ENCODE measurements at places on chromosomes 7 and 10.

GRCh38 chr7:45196374-45196773 lies 38.8 kb downstream of the RAMP3 start:
- H3K36me3 ChIP-seq, result no peaks in the 10 kb centered on the region
- H3K27ac ChIP-seq, result no peak overlapping the region
- DNase-seq, result no peak
- H3K27me3 ChIP-seq, result no peaks in the 10 kb centered on the region
- H3K4me3 ChIP-seq, result no peak overlapping the region
- H3K4me1 ChIP-seq, result no peaks in the 10 kb centered on the region

DNA sequence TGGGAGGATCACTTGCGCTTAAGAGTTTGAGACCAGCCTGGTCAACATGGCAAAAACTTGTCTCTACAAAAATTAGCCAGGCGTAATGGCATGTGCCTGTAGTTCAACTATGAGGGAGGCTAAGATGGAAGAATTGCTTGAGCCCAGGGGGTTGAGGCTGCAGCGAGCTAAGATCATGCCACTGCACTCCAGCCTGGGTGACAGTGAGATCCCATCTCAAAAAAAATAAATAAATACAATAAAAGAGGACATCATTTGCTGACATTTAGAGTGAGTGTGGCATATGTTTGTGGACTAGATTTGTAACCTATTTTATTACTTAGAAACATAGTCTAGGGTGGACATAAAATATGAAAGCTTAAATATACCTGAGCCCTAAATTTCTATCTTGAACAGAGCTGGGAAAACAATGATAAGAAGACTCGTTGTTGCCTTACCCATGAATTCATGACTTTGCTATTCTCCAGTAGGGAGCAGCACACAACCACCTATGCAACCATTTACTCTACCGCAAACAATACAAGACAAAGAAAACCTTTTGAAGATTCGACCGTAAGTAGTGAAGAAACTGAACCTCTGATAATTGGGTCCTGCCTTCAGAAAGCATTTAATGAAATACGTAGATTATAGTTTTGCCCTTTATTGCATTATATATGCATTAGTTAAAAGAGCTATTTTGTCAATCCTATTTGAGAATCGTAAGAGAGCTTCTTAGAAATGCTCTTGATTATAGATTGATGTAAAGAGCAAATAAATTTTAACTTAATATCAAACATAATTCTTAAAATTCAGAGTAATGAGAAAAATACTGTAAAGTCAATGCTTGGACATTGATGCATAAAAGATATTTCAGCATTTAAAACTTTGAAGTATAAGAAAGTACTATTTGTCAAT lies 83.5 kb downstream of the GNAT3 start:
- H3K27ac ChIP-seq, result no peak overlapping the region
- H3K36me3 ChIP-seq, result no peaks in the 10 kb centered on the region
- H3K27me3 ChIP-seq, result no peaks in the 10 kb centered on the region
- peak; percentile 84 for DNase-seq
- no peaks in the 10 kb centered on the region for H3K4me1 ChIP-seq

GRCh38 chr7:29296421-29296820 lies 101.8 kb downstream of the CHN2 start:
- no peaks in the 10 kb centered on the region for H3K36me3 ChIP-seq
- DNase-seq, result peak; percentile 78
- H3K4me3 ChIP-seq, result peak overlapping the region; percentile 7
- H3K27ac ChIP-seq, result peak overlapping the region; percentile 76
- H3K27me3 ChIP-seq, result no peaks in the 10 kb centered on the region

- no peaks in the 10 kb centered on the region for H3K27me3 ChIP-seq
- H3K4me3 ChIP-seq, result no peak overlapping the region
- no peaks in the 10 kb centered on the region for H3K36me3 ChIP-seq
Measured at GRCh38 chr7:121084748-121085336, 96.3 kb downstream of the CPED1 start.

GRCh38 chr10:89078724-89079672 lies 88.4 kb downstream of the FAS start:
- H3K36me3 ChIP-seq, result no peaks in the 10 kb centered on the region
- no peak overlapping the region for H3K4me3 ChIP-seq
- H3K27me3 ChIP-seq, result no peaks in the 10 kb centered on the region
- no peak overlapping the region for H3K27ac ChIP-seq
- DNase-seq, result no peak

- H3K36me3 ChIP-seq, result no peaks in the 10 kb centered on the region
- no peaks in the 10 kb centered on the region for H3K4me1 ChIP-seq
- no peak for DNase-seq
- H3K27ac ChIP-seq, result no peak overlapping the region
- H3K4me3 ChIP-seq, result no peak overlapping the region
- no peaks in the 10 kb centered on the region for H3K27me3 ChIP-seq
Measured at GRCh38 chr7:15424468-15424867, 137.3 kb downstream of the AGMO start.

DNA sequence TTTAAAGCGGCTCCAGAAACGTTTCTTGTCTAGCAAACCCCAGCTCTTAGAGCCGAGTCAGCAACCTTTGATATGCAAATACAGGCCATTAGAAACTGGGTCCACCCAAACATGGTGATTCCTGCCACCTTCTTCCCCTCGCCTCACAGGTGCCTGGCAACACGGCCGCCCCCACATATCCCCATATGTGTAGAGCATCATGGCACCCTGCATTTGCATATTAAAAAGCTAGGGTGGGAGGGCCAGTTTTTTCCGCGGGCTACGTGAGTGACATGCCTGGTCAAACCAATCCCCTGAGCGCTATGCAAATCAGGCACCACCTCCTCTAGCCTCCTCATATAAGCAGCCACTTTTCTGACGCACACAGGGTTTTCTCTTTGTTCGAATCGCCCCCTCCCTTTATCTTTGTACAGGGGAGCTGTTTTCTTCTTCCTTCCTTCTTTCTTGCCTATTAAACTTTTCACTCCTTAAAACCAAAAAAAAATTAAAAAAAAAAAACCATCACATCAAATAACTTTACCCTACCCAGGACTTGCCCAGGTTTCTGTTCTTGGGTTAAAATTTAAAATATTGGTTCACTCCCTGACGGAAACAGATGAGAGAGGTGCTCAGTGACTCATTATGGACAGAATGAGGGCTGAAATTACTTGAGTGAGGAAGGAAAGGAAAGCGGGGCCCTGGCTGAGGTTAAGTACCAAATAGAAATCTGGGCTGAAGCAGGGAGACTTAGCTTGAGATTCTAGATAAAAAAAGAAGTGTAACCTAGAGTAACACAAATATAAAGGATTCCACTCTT lies 59.8 kb downstream of the COA1 start:
- H3K36me3 ChIP-seq, result no peaks in the 10 kb centered on the region
- no peaks in the 10 kb centered on the region for H3K27me3 ChIP-seq
- peak overlapping the region; percentile 92 for H3K27ac ChIP-seq
- H3K4me3 ChIP-seq, result peak overlapping the region; percentile 37

DNA sequence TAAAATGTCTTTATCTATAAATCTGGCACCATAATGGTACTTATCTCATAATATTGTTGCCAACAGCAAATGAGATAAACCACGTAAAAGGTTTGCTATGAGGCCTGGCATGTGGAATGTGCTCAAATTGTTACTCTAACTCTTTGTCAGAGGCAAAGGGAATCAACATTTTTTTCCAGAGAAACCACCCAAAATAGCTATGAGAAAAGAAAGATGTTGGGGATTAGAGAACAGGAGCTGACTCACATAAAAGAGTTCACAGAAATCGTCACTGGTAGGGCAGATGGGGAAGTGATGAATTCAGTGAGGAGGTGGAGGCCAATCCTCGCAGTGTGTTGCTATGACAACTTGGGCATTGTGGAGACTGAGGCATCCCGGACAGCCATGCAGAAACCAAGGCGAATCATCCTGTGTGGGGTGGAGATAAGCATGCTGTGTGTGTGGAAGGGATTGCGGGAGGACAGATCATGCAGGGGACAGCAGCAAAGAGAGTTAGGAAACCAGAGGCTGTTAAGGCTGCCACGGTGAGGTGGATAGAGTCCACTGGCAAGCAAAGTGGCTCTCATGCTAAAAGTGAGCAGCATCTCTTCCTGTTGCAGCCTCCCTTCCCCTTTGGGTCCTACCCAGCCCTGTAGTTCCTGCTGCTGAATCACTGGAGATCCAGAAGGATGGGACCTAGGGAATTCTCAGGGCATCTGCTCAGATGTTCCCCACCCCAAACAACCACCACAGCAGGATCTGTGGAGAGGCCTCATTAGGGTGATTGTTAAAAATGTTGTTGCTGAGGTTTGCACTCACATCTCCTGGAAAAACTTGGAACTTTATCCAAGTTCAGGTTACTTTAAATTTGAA lies 103.9 kb downstream of the CUBN start:
- no peaks in the 10 kb centered on the region for H3K36me3 ChIP-seq
- H3K4me3 ChIP-seq, result no peak overlapping the region
- DNase-seq, result no peak
- H3K27ac ChIP-seq, result no peak overlapping the region
- peaks cover 28% of the 10 kb centered on the region for H3K4me1 ChIP-seq
- no peaks in the 10 kb centered on the region for H3K27me3 ChIP-seq

DNA sequence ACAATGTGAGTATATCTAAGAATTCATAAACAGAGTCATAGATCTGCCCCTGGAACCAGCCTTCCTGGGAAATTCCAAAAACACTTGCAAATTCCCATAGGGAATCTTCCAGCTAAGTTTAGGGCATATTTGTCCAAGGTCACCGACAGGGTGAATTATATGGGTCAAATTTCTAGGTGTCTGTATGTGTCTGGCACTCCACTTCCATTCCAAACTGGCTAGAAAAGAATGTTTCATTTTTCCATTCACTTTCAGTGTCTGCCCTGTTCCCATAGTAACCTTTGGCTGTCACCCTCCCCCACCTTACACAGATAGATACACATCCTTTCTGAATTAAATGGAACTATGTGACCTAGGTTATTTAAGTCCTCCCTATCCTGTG lies 230.9 kb downstream of the CREB5 start:
- H3K27me3 ChIP-seq, result no peaks in the 10 kb centered on the region
- DNase-seq, result no peak
- H3K4me1 ChIP-seq, result peaks cover 13% of the 10 kb centered on the region
- no peak overlapping the region for H3K27ac ChIP-seq
- H3K4me3 ChIP-seq, result no peak overlapping the region

- peak overlapping the region; percentile 56 for H3K4me3 ChIP-seq
- peaks cover 15% of the 10 kb centered on the region for H3K4me1 ChIP-seq
Measured at GRCh38 chr10:27241010-27241651, 534 bp upstream of the ACBD5 start.
